T47D (cell line): ENCODE measurements at places on chromosomes 6 and 20.

DNA sequence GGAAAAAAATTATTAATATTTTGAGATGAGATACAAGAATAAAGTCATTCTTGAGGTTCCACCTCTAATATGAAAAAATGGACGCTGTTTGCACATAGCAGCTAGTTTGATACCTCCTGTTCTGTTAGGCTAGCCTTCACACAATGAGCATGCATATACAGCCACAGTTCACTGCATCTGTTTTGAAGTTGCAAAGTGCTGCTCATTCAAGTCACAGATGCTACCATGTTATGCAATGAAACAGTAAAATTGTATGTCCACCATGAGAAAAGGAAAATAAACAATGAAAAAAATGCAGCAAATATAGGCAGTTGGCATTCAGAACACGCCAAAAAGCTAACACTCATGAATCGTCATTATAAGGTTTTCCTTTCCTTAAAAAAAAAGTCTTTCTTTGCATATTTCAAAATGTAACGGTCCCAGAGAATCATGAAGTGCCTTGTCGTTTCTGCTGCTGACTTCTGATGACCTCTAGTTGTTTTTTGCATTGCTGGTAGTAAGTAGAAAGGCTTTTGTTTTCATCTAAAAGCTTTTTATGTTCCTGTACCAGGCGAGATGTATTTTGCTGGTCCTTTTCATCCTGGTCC, 70.7 kb downstream of the MAP3K7 start:
- DNase-seq: no peak

- no peak for DNase-seq
Observed at GRCh38 chr6:140382355-140382754, 1007.9 kb upstream of the CITED2 start.

GRCh38 chr6:2658788-2659187, 91.9 kb downstream of the MYLK4 start:
- no peak for DNase-seq

DNA sequence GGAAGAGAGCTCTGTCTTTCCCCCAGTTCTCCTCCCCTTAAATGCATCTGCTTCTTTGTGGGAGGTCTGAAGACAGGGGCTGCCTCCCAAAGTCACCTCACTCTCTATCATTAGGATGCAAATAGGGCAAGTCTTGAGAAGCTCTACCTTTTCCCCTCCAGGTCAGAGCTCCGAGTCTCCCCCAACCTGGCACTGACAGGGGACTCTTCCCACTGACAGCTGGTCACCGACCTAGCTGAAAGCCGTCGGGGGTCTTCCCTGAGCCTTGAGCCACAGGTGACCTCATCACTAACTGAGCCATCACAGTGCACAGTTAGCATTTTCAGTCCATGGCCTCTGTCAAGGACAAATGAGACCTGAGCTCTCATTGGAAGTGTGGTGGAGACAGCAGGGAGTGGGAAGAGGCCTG, 386.7 kb downstream of the HACE1 start:
- DNase-seq: no peak

DNA sequence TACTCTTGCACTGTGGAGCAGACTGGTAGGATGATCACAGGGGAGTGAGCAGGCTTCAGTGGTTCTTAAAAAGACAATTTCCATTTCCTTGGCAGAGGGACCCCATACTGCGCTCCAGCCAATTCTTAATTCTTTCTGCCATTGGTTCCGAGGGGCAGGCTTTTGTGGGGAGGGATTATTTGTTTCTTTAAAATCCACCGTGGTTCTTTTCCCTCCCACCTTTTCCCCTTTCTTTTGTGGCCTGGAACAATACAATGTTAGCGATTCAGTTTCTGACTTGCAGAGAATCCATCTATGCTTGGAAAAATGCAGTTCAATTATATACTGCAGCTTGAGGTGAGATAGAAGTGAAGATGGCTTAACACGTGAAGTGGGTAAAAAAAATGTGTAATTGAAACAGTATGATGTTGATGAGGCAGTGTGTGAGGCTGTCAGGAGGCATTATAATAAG, 379.0 kb upstream of the FLRT3 start:
- DNase-seq: no peak

GRCh38 chr6:168415098-168415992, 25.6 kb upstream of the SMOC2 start:
- no peak for DNase-seq

- no peak for DNase-seq
Observed at GRCh38 chr20:62773845-62774714, 22.2 kb upstream of the MRGBP start.

GRCh38 chr6:161536224-161536630, 262.4 kb upstream of the AGPAT4 start:
- DNase-seq: no peak

DNA sequence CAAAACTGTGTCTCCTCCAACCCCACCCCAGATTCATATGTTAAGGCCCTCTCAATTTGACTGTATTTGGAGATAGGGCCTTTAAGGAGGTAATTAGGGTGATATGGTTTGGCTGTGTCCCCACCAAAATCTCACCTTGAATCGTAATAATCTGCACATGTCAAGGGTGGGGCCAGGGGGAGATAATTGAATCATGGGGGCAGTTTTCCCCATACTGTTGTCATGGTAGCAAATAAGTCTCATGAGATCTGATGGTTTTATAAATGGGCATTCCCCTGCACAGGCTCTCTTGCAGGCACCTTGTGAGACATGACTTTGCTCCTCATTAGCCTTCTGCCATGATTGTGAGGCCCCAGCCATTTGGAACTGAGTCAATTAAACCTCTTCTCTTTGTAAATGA, 46.6 kb upstream of the TOX2 start:
- no peak for DNase-seq

GRCh38 chr20:56911946-56912345, 282.8 kb downstream of the TFAP2C start:
- DNase-seq: no peak

- DNase-seq: no peak
Observed at GRCh38 chr6:21208081-21208795, 385.3 kb upstream of the SOX4 start.

DNA sequence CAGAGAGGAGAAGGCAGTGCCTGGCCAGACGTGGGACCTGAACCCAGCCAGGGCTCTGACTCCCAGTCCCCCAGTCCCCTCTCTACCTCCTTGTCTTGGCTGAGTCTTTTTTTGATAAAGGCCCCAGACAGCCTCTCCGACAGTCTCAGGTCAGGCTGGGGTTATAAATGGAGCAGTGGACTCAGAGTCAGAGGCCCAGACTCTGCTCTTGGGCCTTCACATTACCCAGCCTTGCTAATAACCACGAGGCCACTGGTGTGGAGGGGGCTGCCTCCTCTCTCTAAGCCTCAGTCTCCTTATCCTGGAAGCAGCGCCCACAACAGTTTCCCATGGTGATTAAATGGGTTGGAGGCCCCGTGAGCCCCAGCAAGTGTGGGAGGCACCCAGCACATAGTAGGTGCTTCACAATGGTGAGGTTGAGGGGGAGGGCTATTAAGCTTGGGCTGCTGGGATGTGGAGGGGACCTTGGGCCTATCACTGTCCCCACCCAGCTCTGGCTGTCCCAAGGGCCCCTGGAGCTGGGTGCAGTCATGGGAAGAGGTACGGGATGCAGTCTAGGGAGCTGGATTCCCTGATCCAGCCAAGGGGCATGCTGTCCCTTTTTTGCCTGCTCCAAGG, 35.7 kb downstream of the TGM2 start:
- no peak for DNase-seq

DNA sequence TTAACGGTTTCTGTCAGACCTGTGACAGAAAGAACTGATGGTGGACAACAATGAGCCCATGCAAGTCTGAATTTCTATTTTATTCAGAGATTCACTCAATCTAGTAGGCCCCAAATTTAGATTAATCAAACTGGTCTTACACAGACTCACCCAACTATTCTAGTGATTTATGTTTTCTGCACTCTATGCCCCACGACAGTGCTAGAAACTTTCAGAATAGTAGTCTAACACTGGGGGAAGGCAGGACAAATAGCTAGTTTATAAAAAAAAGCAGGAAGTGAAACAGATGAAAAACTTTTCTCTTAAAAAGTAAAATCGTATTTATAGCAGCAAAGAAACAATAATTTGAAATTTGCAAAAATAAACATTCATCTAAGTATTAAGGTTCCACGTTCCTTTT, 5.0 kb downstream of the TCP11 start:
- no peak for DNase-seq

- no peak for DNase-seq
Observed at GRCh38 chr6:46299253-46299652, 128.5 kb upstream of the ENPP5 start.

GRCh38 chr6:7919871-7920270, 9.3 kb upstream of the TXNDC5 start:
- no peak for DNase-seq

DNA sequence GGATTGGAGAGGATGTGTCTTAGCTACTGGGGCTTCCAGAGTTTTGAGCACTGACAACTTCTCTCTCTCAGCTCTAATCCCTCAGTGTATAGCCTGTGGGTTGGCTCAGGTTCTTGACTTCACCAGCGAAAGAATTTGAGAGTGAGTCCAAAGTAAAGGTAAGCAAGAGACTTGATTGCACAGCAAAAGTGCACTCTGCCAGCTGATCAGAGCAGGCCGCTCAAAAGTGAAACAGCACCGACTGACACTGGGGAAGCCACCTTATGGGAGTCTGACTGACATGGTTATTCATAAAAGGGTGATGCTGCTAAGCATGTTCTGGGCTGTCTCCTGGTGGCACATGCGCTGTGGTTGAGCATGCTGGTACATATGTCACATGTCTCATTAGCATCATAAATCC, 389.5 kb downstream of the CBLN4 start:
- no peak for DNase-seq

DNA sequence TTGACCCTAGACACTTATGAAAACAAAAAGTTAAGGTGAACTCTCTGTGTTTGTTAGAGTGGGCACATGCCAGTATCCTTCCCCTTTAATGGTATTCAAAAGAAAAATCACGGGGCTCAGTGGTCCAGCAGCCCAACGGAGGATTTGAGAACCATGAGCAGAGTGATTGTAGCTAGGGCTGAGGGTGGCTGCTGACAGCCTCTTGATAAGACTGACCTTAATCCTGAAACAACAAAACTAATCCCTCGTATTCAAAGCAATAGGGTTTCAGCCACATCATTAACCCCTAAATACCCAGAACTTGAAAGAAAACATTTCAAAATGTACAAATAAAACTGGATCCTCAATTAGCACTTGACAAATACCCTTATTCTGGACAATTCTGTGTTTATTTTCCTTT, 95.1 kb downstream of the SNAP25 start:
- DNase-seq: no peak

GRCh38 chr20:1809611-1810510, 85.3 kb upstream of the SIRPA start:
- no peak for DNase-seq

- DNase-seq: no peak
Observed at GRCh38 chr6:14957355-14958059, 288.4 kb upstream of the JARID2 start.

DNA sequence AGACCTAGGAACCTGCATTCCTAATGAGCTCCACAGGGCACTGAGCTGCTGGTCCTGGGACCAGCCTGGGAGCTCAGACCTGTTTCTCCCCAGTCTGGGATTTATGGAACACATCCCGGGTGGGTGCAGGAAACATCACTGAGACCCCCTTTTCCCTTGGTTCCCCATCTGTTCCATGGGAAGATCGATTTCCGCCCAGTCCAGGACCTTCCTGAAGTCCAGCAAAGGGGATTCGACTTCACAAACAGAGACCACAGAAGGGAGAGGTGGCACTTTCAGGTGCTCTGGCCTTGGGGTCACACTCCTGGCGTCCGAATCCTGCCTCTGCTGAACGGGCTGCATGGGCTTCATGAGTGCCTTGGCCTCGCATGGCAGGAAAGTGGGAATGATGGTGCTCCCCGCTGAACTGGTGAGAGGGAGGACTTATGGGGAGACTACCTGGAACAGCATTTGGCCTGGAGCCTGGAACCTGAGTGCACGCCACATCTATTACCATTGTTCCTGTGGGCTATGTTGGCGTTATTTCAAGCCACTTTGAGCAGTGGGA, 296.3 kb downstream of the TAF4 start:
- no peak for DNase-seq

DNA sequence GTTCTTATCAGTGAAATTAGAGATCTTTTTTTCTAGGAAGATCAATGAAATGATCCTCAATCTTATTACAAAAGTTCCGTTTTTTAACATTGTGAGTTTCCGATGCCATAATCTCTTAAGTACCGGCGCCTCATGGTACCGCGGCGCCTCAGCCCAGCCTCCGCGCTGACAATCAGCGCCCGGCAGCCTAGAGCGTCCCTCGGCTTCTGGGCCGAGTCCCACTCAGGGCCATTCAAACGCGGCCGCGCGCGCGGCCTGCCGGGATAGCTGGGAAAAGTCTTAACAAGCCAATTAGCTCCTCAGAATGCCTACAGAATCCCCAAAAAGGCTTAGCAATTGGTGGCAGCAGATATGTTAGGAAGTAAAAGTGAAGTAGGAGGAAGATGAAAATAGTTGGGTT, 204.8 kb downstream of the ADGB start:
- DNase-seq: no peak

DNA sequence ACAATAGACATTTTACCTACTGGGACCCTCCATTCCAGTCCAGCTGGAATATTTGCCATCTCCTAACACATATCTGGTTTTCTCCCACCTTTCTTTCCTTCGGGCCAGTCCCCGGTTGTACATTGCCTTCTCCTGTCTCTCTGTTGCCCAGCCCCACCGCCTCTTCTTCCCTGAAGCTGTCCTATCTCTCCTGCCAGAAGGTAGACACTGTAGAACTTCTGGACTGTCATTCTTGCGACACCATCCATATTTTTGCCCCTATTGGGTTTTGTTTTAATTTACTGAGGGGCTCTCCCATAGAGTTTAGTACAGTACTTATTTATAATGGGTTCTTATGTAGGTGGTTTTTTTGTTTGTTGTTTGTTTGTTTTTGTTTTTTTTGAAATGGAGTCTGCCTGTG, 4.9 kb downstream of the PTK7 start:
- DNase-seq: no peak

GRCh38 chr20:63381781-63382431, 20.8 kb upstream of the CHRNA4 start:
- DNase-seq: peak; percentile 72

GRCh38 chr6:96940322-96940721, 15.8 kb downstream of the KLHL32 start:
- no peak for DNase-seq

DNA sequence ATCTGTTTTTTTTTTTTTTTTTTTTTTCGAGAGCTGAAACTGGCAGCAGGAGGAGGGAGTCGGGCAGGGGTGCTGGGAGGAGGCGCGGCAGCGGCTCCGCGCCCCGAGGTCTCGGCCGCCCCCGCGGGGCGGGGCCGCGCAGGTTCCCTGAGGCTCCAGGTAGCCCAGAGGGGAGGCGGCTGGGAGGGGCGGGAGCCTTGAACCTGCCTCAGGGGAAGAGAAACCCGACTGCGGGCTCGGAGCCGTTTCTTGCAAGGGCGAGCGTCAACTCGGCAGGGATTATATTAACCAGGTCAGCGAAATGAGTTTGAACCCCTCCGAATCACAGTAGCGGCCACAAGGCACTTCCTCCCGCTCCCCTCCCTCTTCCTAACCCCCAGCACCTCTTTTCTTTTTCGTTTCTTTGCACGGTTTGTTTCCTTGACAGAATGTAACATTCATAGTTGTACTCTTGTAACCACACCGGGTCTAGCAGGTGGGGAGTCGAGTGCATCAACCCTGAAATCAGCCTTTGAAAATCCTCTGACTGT, 2.0 kb downstream of the MYB start:
- no peak for DNase-seq
